ENCODE measurements at places on chromosomes 11 and 22.

DNA sequence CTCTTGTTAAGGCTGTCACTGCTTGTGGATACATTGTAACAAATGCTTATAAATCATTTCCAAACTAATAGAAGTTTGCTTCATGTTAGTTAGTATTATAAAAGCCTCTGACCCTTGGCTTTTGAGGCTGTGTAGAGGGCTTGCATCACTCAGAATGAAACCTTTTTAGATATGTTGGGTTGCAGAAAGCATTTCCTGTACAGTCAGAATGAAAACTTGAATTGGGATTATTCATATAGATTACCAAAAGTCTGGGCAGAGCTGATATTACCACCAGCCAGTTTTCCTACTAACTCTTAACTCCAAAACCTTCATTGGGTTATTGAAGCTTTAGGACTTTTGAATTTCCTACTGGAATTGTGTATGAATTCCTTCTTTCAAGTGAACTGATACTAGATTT lies 12.0 kb downstream of the KMT2A start:
- no peak for DNase-seq

- DNase-seq, result peak; percentile 61
These were observed at the start of gene RRAS2 for GRCh38 chr11:14358729-14359439. RRAS2 (minus strand) TSS chr11:14359183; CDS start chr11:14358870, 313 bp downstream.

DNA sequence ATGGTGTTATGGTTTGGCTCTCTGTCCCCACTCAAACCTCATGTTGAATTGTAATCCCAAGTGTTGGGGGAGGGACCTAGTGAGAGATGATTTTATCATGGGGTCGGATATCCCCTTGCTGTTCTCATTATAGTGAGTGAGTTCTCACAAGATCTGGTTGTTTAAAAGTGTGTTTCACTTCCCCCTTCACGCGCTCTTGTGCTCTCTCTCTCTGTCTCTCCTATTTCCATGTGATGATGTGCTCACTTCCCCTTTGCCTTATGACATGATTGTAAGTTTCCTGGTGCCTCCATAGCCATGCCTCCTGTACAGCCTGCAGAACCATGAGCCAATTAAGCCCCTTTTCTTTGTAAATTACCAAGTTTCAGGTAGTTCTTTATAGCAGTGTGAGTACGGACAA lies 765.1 kb downstream of the KCNA4 start:
- no peak for DNase-seq

- peak; percentile 75 for DNase-seq
These were observed 741 bp upstream of the MTA2 start for GRCh38 chr11:62602141-62603071.

DNA sequence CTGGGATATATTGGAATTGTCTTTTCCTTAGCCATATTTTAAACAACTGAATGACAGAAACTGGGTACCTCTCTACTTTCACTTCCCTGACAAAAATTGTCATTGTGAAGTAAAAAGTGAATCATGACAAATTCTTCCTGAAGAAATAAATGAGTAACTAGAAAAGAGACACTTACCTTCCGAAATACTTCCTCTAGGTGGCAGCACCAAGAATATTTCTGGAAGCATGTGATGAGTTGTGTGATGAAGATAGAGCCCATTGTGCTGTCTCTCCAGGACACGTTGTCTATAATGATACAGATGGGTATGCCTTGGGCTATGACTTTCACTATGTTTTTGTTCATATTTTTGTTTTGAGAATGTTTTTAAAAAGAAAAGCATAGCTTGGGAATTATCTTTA lies 21.5 kb downstream of the CASP4 start:
- no peak for DNase-seq

- DNase-seq, result no peak
These were observed 151.0 kb upstream of the B3GAT1 start for GRCh38 chr11:134562941-134563471.

DNA sequence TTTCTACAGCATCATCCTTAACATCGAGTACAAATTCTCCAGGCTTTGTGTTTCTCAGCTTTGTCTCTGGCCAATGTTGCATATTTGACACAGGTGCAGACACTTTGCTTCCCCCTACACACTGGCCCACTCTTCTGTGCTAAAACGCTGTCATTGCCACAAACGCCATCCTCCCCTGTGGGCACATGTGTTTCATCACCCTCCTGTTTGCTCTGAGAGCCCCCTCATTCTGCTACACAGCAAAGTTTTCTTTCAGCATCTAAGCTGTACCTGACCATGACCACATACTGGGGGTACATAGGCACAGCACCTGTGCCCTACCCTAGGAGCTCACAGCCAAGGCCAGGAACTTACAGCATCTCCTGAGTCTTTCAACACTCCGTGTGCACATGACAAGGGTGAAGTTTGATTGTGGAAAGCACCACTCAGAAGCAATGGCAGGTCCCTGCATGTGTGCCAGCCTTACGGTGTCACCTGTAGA lies 7.9 kb upstream of the IGLL5 start:
- no peak for DNase-seq

- no peak for DNase-seq
These were observed 160.5 kb upstream of the GRK3 start for GRCh38 chr22:25403811-25404471.

- no peak for DNase-seq
These were observed 280.9 kb downstream of the CTTN start for GRCh38 chr11:70678931-70679900.

GRCh38 chr11:11471201-11471600 lies 118.2 kb upstream of the CSNK2A3 start:
- no peak for DNase-seq

GRCh38 chr22:21045585-21046294 lies at the start of gene LRRC74B:
LRRC74B (plus strand) TSS chr22:21045946; CDS start chr22:21045987, 41 bp downstream.
- peak; percentile 86 for DNase-seq

- DNase-seq, result no peak
These were observed 24.7 kb downstream of the DSCAML1 start for GRCh38 chr11:117772360-117772759.

- no peak for DNase-seq
These were observed 69.3 kb downstream of the MICAL3 start for GRCh38 chr22:17954860-17955587.

- DNase-seq, result no peak
These were observed 26.5 kb downstream of the ARHGEF17 start for GRCh38 chr11:73334384-73335203.

DNA sequence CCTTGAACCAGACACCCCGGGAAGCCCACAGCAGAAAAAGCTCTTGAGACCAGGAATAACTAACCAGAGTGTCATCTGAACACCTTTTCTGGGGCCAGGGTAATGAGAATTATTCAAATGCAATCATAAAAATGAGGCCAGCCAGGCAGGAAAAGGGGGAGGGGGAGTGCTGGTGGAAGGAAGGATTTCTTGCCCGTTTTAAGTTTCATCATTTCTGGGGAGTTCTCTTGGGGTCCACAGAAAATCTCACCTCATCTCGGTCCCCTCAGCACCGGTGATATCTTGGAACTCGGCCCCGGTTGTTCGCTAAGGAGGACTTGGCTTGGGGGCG lies 495 bp upstream of the PKNOX2 start:
- DNase-seq, result no peak

DNA sequence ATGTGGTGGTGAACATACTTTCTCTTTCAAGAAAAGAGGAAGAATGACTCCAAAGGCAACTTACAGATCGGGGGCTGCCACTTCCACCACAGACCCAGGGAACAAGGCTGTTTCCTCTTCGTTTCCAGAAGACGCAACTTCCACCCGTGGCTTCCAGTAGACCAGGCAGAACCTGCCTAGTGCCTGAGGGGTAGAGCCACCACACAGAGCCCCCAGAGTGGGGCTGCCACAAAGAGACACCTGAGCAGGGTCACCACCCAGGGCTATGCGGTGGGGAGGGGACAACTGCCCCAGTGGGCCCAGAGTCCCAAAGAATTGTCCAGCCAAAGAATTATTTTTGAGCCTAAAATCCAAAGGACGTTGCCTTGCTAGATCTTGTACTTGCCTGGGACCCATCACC lies 16.7 kb upstream of the PHF21B start:
- no peak for DNase-seq

DNA sequence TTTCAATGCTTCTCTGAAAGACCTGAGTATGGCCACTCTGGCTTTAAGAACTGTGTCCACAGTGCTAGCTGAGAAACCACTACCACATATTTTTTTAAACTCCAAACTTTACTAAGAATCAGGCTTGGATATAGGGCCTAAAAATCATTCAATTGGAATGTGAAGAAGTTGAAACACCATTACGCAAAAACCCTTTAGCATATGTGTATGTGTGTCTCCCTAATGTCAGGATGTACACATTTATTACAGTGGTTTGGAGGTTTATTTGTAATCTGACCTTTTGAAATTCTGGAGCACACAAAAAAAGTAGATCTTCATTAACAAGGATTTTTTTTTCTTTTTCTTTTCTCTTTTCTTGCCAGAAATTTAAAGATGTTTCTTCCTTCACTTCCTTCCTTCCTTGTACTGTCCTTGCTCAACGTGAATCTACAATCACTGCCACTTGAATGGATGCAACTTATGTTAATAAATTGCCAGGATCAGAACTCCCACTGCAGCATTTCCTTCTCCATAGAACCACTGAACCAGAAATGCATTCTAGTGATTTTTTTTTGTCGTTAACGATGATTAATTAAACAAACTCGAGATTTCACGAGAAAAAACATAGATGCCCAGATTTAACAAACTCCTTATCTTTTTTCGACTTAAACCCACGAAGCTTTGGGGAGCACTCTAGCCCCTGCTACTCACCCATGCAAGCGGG lies 3.1 kb upstream of the ADM start:
- no peak for DNase-seq

GRCh38 chr11:85771568-85771967 lies 39.4 kb downstream of the SYTL2 start:
- DNase-seq, result no peak

GRCh38 chr11:13462311-13462900 lies 616 bp downstream of the BTBD10 start:
- DNase-seq, result peak; percentile 71

DNA sequence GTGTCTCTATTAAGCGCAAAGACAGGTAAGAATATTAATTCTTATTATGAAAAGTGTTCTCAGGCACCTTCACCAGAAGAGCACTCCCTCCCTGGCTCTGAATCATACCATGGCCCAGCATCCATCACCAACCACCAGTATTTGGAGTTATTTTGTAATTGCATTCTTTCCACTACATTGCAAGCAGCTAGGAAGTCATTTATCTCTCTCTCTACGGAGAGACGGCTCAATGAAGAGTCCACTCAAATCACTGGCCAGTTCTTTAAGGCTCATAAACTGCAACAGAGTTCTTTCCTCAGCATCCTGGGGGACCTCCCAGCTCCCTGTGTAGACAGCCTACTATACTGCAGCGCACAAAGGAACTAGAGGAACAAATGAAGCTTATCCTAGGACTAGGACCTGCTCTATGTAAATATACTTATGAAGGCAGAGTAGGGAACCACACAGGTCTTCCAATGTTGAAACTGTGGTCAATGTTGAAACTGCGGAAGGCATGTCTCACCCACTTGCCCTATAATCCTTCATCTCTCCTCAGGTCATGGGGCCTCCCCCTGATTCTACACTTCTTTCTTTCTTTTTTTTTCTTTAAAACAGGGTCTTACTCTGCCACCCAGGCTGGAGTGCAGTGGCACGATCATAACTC lies 63.4 kb downstream of the AAMDC start:
- DNase-seq, result no peak

DNA sequence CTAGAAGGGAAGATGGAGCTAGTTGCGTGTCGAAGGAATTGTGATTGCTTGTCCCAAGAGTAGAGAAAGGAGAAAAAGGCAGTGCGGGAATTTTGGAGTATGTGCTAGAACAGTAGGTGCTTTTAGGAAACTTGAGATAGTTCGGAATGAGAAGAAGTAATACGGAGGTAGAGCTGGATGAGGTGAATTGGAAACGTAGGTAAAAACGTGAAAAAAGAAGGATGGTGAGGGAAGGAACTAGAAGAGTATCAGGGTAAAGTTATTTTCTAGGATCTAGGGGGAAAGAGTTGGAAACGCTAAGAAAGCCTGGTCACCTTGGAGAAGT lies 1.4 kb downstream of the CEP57 start:
- DNase-seq, result no peak

GRCh38 chr11:122422682-122423081 lies 232.8 kb upstream of the UBASH3B start:
- DNase-seq, result no peak

DNA sequence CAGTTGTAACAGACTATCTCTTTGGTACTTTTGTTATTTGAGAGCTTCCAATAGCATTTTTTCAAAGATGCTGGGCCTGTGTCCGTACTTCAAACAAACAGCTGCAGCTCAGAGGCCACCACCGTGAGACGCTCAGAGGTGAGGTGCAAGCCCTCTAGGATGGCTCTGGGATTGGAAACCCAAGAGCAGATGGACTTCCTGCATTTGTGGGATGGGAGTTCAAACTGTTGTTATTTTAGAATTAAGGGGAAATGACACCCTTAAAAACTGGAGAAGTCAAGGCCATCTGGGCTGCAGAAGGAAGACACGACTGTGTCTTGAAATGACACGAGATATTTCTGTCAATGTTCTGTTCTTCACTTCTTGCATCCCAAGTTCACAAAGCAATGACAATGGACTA lies 9.2 kb upstream of the IL10RA start:
- DNase-seq, result no peak

- DNase-seq, result no peak
These were observed 35.6 kb downstream of the RNF169 start for GRCh38 chr11:74784234-74784633.

- no peak for DNase-seq
These were observed 12.1 kb upstream of the EHD1 start for GRCh38 chr11:64890522-64890939.

DNA sequence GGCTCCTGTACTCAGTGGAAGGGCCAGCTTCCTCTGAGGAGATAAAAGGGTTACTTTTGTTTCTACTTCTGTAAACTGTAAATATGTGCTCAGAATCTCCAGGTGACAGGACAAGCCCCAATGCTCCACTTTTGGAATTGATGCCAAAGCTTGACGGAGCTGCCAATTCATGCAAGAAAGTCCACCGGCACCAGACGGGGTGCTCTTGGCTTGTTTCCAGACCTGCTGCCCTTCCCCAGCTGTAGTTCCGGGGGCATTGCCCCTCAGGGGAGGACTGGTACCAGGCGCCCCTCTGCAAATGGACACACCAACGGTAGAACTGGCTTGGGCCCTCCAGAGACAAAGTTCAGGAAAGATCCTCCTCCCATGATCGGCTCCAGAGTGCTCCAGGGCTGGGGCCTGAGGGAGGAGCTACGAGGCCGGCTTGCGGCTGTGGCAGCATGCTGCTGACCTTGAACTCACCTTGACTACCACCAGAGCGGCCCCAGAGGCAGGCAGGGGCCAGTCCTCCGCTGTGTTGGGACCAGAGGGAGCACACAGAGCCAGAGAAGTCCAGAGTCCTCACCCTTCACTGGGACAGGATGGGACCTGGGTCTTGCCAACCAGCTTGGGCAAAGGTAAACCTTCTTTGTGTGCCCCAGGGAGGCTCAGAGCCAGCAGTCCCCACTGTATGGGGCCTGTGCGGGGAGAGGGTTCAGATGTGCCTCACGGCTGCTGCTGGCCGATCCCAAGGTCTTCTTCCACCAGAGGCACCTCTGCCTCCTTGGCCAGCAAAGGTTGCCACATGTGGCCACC lies 17.8 kb upstream of the OAF start:
- no peak for DNase-seq
